CD4-positive, alpha-beta T cell treated with Interleukin-4 for 4 hours (primary cell): ENCODE measurements at places on chromosomes 7 and 10.

DNA sequence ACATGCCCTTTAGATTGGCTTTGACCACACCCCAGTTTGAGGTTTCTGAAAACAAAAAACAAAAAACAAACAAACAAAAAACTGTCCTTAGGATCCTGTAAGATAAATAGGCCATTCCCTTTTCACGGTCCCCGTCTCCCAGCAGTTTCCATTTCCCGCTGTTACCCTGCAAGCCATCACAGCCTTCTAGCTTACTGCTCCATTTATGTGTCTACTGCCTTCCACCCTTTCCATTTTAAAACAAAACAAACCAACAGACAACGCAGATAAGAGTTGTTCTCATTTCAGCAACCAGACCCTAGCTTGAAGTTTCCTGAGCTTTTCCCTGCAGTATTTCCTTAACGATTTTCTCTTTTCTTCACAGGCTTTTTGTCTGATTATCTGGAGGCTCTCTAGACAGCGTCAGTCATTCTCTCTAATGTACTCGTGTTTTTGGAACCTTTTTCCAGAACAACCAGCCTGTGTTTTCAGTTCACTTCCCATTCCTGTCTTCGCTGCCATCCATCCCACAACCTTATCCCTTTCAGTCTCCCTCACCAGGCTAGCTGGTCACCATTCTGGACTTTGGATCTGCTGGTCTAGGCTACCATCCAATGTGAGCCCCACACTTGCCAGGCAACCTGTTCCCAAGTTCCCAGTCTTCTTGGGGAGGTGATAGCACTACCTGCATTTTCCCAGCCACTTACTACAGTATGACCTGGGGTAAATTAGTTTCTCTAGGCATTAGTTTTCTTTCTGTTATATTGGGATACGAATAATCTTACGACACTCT is 317.3 kb upstream of the FZD1 start:
- no peak for DNase-seq

DNA sequence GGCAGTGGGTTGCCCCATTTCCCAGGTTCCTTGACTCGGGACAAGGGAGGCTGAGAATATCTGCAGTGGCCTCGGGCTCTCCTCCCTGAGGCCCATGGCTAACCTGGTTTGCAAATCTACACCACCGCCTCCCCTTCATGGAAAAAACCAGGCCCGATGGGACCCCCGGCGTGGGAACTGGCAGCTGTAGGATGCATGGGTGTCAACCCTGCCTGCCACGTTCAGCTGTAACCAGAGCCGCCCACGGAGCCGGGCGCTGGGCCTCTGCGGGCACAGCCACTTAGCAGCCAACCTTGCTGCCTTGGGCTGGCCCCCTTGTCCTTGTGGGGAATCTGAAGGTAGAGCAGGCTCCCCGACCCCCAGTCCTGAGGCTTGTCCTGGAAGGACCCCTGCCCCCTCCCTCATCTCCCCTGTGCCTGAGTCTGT is 1.6 kb downstream of the PWWP2B start:
- DNase-seq = no peak

DNA sequence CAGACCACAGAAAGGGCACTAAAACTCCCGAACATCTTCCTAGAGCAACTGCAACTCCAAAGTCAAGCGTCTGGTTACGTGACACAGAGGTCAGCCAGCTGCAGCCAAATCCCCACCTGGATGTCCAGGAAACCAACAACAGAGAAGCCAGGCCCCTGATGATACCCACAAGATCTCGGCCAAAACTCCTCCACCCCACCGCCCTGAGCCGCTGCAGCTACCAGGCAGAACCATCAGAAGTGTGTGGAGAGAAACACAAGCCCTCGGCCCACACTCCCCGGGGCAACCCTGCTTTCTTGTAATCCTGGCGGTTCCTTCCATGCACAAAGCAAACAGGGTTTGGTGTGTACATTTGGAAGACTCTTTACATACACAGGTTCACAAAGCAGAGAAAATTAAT is 8.7 kb downstream of the CHST15 start:
- DNase-seq = no peak

- no peak for DNase-seq
Observed at GRCh38 chr10:106708506-106708905, 456.0 kb downstream of the SORCS1 start.

DNA sequence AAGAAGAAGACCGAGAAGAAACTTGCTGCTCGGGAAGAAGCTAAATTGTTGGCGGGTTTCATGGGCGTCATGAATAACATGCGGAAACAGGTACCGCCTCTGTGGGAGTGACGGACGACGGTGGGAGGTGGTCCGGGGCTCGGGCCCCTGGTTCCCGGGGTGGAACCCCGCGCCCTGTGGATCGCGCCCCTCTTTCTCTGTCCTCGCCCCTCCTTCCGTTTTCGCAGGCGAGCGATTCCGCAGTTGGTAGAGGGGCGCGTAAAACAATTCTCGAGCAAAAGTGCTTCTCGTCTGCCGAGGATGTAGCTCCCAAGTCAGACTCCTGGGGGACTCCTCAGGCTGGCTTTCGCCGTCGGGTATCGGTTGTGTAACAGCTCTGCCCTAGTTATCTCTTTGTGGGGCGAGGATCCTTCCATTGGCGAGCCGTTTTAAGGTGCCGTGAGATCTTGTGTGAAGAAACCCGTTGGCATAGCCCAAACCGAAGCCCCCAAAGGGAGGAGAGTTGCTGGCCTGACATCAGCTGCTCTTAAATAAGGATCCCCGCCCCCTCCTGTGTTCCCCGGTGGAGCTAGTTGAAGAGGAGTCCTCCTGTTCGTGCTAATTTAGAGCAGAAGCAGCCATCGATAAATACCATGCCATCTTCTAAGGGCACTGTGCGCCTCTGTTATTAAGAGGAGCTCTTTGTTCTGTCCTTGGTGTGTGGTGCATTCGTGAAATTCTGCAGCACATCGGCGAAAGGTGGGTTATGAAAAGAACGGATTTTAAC is 655 bp downstream of the KLHL7 start:
- DNase-seq = peak; percentile 24

DNA sequence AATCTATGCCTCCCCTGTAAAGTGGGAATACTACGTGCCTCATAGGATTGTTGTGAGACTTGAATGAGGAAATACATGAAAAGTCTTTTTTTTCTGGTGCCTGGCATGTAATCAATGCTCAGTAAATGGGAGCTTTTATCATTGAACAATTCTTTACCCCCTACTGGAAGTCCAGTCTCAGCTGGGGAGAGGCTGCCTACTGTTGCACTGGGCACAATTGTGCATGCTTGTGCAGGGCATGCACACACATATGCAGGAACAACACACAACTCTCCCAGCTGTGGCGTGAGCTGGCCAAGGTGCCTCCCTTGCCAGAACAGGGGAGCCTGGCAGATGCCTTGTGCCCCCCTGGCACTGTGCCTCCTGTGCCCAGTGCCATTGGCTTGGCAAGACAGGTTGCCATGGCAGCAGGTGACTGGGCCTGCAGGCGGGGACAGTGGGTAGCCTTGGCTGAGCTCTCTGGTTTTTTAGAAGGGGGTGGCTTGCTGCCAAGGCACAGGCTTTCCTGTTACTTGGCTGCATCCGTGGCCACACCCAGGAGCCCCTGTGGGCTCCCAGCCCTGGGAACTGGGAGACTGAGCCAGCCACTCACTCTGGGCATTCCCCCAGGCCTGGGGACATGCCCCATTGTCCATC is 16.1 kb upstream of the PALD1 start:
- DNase-seq = no peak

- DNase-seq = no peak
Observed at GRCh38 chr7:86339051-86339450, 304.7 kb upstream of the GRM3 start.

DNA sequence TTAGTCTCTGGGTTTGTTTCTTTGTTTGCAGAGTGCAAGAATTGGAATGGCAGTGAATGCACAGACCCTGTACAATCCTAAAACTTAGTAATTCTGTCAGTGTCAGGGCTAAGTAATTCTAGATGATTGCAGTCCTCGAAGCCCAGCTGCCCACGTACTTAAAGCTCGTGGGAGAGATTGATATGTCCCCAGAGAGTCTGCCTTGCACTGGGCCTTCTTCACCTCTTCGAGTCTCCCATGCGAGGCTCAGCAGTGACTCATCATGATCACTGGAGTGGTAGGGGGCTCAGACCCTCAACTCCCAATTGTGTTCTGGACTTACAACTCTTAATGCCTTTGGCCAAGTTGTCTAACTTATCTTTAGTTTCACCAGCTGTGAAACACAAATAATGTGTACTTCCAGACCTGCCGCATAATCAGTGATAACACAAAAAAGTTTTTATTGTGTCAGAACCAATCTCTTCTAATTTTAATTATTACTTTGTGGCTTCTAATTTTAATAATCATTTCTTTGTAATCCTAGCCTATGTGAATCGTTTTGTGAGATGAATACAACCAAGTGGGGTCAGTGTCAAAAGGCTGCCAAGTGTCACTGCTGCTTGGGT is 345.6 kb upstream of the LRGUK start:
- DNase-seq = no peak

DNA sequence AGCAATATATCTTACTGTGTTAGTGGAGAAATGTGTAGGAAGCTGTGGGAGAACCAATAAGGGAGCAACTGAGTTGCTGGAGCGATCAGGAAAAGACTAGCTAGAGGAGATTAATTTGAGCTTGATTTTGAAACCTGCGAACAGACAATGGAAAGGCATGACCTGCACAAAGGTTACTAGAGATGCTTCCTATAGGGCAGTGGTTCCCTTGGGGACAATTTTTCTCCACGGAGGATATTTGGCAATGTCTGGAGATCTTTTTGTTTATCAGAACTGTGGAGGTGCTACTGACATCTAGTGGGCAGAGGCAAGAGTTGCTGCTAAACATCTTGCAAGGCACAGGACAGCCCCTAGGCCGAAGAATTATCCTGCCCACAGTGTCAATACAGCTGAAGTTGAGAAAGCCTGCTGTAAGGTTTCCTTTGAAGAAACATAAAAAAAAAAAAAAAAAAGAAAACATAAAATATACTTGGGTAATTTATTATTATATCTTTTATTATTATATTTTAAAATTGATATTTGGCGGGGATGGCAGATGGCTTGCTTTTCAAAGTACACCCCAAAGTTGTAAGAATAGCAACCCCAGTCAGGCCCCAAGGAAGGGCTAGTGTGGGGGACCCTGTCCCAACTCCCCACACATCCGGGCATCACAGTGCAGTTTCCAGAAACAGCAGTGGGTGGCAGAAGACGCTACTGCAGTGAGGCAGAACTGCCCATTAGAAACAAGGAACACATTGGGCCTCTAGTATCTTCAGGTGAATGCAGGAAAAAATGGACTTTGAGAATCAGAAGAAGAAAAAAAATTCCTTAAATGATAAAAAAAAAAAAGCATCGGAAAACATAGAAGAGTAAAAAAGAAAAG is 481.6 kb downstream of the SH2D4B start:
- no peak for DNase-seq

DNA sequence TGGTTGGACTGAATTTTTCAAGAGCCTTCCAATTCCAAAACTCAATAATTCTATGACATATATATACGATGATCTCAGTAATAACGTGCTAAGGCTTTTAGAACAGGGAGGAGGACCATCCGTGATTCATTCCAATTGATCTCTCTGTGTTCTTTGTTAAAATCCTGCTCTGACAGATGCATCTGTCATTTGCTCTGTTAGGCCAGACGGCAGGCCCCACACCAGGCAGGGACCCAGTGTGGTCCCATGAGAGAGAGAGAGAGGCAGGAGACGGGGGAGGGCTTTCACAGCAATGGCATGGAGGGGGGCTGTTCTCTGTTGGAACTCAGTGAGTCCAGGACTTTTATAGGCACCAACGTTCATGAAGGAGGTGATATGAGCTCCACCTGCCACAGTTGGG is 160.0 kb upstream of the INSYN2A start:
- no peak for DNase-seq

DNA sequence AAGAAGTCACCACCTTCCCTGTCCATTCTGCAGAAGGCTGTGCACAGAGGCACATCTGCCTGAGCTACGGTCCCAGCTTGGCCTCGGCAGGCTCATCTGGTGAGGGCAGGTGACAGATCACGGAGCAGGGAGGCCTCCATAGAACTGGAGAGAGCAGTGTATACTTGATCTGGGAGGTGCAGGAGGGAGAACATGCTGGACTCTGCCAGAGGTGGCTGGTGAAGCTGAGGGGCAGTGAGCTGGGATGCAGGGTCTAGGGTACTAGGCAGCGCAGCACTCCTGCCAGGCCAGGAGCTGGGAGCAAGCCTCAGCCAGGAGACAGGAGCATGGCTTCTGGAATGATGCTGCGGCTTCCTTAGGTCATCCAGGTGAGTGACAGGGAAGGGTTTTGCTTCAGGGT is 553.0 kb downstream of the TCERG1L start:
- DNase-seq = no peak

DNA sequence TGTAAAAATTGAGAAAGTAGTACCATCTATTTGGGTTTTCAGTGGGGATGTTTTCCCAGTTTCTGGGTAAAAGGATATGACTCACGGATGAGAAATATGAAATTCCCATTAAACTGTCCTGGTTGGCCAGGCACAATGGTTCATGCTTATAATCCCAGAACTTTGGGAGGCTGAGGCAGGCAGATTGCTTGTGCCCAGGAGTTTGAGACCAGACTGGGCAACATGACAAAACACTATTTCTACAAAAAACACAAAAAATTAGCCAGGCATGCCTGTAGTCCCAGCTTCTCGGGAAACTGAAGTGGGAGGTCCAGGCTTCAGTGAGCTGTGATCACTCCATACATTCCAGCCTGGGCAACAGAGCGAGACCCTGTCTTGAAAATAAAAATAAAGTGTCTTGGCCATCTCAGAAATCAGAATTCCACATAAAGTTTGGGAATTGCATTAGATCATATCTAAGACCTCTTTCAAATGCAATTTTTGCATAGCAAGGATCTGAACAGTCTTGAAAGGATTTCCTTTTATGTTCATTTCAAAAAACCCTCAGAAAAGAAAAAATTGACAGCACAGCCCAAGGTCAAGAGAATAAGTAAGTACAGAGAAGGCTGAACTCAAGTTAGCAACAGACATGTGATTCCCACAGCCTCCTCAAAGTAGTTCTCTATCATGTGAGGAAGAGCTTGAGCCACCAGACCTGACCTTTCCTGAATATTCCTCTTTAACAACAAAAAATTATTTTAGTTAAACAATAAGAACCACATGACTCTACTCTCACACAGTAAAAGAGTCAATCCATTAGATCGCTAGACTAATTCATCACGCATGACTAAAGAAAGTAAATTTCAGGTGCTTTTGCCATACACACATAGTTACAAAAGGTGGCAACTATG is 141.5 kb upstream of the CAV2 start:
- DNase-seq = no peak

DNA sequence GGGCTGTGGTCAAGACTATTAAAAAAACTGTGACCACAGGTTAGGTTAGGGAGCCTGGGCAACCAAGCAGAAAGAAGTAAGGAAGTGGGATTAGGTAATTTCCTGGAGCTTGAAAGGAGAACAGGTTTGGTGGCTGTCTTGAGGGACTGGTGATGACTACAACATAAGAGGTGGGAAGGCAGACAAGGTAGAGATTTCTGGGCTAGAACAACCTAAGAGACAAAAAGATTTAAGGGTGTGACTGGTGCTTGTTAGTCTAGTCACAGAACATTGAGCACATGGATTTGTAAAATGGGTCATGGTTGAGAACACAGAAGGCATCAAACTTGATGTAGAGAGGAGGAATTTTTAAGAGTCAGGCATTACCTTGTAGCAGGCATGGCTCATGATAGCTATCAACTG is 123.7 kb upstream of the ASAH2 start:
- no peak for DNase-seq

- peak; percentile 15 for DNase-seq
Observed at GRCh38 chr7:75624134-75624832, 114.5 kb downstream of the HIP1 start.

GRCh38 chr7:2632733-2633537 is 1.1 kb downstream of the TTYH3 start:
- no peak for DNase-seq

GRCh38 chr7:148883266-148884048 is 634 bp downstream of the EZH2 start:
- DNase-seq = peak; percentile 51

GRCh38 chr7:40675741-40676140 is 540.9 kb downstream of the SUGCT start:
- DNase-seq = no peak
